ENCODE measurements at places on chromosomes 11 and 22.

DNA sequence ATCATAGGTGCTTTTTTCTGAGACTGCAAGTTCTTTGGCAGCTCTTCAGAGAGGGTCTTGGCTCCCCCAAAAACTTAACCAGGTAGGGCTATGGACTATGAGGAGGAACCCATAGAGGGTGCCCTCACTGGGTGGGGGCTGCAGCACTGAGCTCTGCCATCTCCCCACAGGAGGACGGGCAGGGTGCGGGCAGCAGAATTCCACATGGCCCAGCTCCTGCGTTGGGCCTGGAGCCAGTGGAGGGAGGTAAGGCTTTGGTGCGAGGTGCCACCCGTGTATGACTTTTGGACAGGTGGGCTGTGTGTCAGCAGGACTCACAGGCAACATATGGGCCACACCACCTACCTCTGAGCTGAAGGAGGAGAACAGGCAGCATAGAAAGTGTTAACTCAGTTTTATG, 58.4 kb downstream of the PISD start:
- DNase-seq: no peak

DNA sequence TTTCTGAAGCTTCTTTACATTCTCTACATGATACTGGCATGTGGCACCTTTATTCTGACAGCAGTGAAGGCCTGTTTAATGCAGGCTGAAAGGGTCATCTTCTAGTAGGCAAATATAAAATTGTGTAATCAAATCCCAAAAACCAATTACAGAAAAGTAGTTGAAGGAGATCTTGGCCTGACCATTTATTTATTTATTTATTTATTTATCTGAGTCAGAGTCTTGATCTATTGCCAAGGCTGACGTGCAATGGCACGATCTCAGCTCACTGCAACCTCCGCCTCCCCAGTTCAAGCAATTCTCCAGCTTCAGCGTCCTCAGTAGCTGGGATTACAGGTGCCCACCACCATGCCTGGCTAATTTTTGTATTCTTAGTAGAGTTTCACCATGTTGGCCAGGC, 22.7 kb upstream of the CECR2 start:
- DNase-seq: no peak

GRCh38 chr22:22395245-22395644, 113.3 kb downstream of the ZNF280B start:
- DNase-seq: no peak

- no peak for DNase-seq
These were observed 193.1 kb upstream of the PITPNB start for GRCh38 chr22:28112190-28112544.

- no peak for DNase-seq
These were observed 10.2 kb downstream of the LRRC74B start for GRCh38 chr22:21055880-21056319.

DNA sequence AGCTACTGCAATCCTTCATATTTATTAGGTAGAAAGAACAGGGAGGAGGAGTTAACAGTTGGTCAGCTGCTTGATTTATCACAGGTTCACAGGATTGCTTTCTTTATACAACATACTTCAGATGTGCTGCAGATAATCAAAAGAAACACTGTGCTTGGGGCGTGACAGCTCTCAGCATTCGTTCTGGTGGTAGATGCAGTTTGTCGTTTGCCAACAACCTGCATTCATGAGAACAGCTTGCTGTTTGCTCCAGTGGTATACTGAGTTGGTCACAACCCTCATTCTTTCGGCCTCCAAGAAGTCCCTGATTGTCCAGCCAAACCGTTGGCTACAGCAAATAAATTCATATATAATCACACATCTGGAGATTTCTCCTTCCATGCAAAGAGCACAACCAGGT, 120.5 kb downstream of the ZNF280B start:
- no peak for DNase-seq

- peak; percentile 51 for DNase-seq
These were observed 2.9 kb downstream of the TRPT1 start for GRCh38 chr11:64223001-64223651.

DNA sequence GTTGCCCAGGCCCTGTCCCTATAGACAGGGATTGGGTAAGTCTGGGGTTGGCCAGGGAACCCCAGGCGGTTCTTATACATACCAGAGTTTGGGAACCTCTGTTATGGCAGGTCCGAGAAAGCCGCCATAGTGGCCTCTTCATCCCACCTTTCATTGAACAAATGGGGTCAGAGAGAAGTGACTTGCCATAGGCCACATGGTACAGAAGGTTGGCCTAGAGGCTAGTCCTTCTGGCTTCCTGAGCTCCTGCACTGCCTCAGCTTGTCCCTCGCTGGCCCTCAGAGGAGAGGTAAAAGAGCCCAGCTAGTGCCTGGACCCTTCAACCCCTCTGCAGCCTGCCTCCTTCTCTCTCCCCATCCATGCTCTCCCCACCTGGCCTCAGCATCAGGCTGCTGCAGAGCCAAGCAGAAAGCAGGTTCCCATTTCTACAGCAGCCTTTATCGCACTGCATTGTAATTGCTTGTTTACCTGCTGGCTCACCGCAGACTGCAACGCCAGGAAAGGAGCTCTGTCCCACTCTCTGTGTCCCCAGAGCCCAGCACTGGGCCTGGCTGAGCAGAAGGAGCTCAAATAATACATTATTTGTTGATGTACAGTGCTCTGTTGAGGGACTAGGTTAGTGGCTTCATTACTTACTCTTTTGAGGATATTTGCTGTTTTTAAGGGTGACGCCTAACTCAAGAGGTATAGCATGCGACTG, 103.6 kb downstream of the TRIM29 start:
- DNase-seq: no peak

- no peak for DNase-seq
These were observed 124.1 kb upstream of the MTNR1B start for GRCh38 chr11:92845390-92845789.

DNA sequence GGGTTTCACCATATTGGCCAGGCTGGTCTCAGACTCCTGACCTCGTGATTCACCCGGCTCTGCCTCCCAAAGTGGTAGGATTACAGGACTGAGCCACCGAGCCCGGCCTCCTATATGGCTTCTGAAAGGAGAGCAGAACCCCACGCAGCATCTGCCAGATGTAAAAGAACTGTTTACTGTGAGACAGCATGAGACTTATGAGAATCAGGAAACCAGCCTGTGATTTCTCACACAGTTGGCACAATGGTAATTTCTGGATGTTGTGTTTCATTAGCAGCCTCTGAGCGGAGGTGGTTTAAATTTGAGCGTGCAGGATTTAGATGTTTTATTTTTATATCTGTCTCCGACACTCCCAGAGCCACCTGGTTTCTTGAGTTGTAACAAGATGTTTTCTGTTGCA, 33.8 kb downstream of the CEP164 start:
- DNase-seq: no peak

DNA sequence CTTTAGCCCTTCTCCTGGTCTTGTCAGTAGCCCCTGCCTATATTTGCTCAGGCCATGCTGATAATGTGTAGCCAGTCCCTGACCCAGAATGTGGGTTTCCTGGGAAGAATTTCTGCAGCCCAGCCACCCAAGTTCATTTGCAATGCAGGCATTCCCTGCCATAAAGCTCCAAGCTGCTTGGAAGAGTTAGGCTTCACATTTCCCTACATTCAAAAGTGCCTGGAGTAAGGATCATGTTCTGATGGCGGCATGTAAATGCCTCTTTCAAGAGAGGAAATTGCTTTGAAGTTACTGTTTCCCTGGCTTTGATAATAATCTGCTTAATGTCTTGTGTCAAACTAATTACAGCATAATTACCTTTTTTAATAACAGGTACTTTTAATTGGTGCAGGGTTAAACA, 266.1 kb downstream of the MIAT start:
- no peak for DNase-seq

DNA sequence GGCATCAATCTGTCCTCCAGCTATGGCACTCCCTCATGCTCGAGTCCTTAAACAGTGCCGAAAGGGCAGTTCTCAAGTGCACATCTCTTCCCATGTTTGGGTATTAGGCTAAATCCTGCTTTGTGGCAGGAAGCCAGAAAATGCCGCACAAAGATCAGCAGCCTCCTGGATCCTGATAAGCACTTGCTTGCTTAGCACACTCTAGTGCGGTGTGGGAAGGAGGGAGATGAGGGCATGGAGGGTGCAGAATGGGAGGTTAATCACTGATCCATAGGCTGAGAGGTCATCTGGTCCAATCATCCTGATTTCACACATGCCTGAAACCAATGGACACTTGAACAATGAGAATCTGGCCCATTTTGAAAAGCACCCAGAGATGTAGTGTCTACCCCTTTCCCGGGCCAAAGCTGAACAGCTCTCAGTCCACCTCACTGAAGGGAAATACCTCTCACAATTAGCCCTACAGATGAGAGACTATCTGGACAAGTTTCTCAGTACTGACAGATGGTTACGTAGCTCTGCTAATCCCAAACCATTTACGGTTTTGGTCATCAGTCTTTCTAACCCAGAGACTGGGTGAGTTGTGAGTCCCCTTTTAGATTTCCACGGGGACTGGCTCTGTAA, 29.8 kb upstream of the CHRM4 start:
- no peak for DNase-seq

GRCh38 chr11:66022401-66023185, 3.7 kb downstream of the CATSPER1 start:
- DNase-seq: peak; percentile 75

Measured in myocyte (in vitro differentiated cells).